ENCODE measurements at places on chromosomes 4 and X. TPM values are rescaled to one million over a fixed set of nuclear protein-coding genes. Genes with fewer than 3 reads are reported as not detected.

ANKRD50 gene
- 68.9 TPM for total RNA-seq

GRCh38 chrX:55778322-55778721, 60.8 kb downstream of the RRAGB start:
- DNase-seq, result no peak

TRIM75 gene
- total RNA-seq, result not detected

DNA sequence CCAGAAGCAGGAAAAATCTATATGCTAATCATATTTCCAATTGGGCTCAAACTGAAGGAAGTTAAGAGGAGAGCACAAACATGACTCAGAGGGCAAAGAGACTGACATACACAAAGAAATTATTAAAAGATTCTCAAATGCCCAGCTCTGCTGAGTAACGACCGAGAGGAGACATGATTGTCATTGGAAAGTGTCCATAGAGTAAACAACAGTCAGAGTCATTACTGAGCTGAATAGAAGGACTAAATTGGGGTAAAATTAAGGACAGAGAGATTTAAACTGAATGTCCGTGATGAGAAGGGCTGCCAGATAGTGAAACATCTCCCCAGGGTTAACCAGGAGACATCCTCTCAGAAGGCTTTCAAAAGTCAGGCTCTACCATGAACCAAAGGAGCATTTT, 111.2 kb upstream of the GALNT7 start:
- DNase-seq, result peak; percentile 55

- DNase-seq, result peak; percentile 68
Observed at GRCh38 chr4:139278912-139279759, 889 bp downstream of the MGARP start.

TLR10 gene
- total RNA-seq, result not detected

CLNK gene
- total RNA-seq, result not detected

DNA sequence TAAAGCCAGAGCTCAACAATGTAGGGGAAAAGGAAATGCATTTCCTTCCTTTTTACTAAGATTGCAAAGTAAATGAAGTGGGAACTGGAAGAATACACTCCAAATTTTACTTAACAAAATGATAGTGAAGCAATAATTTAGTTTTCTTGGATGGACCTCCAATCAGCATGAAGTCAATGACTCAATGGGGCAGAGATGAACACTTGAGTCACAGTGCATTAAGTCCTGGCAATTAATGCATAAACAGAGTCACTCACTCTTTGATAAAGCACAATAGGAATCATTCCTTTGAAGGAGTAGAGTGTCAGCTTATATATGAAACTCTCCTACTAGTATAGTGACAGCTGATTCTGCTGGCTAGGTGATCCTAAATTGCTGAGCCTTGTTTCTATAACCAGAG, 66.7 kb upstream of the FRAS1 start:
- DNase-seq, result no peak

- no peak for DNase-seq
Observed at GRCh38 chr4:83223781-83224180, 60.8 kb downstream of the COQ2 start.

SULT1E1 gene
- total RNA-seq, result 34.5 TPM

DNA sequence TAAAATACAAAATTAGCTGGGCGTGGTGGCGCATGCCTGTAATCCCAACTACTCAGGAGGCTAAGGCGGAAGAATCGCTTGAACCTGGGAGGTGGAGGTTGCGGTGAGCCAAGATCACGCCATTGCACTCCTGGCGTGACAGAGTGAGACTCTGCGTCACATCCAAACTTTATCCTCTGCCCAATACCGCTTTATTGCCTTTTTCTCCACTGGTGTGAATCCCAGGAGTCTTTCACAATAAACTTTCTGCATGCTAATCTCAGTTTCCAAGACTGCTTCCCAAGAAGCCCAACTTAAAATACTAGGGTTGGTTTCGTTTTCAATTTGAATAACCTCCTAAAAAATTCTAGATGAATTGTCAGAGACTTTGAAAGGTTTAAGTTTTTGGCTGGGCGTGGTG, 27.2 kb upstream of the DHX15 start:
- DNase-seq, result no peak

DGKK gene
- total RNA-seq, result not detected

DNA sequence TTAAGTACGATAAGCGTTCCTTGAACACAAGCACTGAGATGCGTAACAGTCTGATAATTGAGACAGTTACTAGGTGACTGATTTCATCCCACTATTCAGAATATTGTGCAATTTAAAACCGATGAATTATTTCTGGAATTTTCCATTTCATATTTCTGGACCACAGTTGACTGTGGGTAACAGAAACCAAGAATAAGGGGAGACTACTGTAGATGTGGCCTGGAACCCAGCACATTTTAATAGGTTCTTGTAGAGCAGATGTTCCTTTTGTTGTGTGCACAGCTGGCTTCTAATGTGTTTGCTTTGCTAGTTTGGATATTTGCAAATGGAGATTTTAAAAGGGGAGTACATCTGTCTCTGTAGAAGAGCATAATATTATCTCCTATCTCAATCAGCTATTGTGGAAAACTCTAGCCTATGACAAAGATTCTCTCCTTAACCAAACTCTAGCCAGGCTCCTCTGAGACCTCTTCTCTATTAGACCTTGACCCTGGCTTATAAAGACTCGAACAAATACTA, 16.4 kb downstream of the NAAA start:
- DNase-seq, result no peak

DNA sequence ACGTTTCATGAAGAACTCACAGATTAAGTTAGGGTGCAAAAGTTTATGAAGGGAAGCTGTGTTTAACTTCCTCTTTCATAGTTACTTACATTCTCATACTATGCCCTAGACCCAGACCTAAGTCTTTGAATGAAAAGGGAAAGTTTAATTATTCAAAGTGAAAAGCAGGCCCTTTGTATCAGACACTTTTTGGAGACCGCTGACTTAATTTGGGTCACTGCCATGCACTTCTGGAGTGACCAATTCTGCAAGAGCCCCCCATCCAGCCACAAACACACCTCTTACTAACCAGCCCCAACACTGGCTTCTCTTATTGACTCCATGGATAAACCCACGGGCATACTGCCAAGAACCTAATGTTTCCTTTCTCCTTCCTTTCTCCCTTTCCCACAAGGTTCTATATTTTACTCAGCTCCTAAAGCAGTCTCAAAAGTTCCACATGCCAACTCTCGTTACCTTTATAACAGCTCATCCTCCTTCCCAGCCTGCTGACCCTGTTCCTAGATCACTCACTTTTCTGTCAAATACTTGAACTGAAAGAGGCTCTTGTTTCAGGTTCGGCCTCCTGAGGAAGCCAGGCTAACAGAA, 34.5 kb downstream of the ABCE1 start:
- DNase-seq, result peak; percentile 91

BMX gene
- total RNA-seq, result 86.0 TPM

GRCh38 chr4:109321232-109321631, 18.8 kb upstream of the COL25A1 start:
- DNase-seq, result no peak

GRCh38 chr4:6857009-6857882, 52.4 kb upstream of the TBC1D14 start:
- DNase-seq, result no peak

- DNase-seq, result no peak
Observed at GRCh38 chr4:188552741-188553275, 413.6 kb downstream of the TRIML1 start.

DNA sequence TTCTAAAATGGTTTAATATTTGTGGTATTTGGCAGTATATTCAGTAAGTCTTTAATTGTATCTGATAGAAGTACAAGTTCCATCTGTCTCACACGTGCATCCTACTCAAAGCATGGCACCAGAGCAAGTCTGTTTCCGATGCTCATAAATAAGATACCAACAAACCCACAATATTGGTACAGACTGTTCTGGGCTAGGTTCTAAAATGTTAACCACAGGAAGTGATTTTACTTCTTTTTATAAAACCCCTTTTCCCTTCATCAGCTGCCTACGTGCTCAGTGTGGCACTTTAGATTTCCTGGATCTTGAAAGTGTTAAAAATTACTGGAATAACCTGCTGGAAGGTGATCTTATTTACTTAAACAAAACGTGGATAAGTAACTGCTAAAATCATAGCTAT, 165.1 kb downstream of the CFAP299 start:
- DNase-seq, result no peak

PPP2R2C gene
- 0.09 TPM for total RNA-seq

DNA sequence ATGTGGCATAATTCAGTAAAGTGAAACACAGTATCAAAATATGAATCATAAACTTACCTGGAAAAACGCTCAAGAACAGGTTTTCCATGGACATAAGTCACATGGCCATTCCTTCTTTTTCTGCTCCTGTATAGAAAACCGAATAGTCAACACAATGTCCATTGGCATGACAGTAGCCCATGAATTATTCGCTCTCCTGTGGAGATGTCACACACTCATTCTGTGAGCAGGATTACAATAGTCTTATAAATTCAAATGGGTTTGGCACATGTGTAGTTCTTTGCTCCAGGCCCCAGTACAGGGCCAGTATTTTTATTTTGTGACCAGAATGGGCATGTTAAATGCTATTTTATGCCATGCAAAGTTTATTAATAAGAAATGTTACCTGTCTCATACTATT, 15.1 kb upstream of the CXCL13 start:
- DNase-seq, result no peak

AFM gene
- total RNA-seq, result not detected

GRCh38 chr4:135966936-135967335, 1565.4 kb downstream of the PCDH18 start:
- no peak for DNase-seq

GRCh38 chrX:153882086-153882498, 3.9 kb downstream of the L1CAM start:
- no peak for DNase-seq

DNA sequence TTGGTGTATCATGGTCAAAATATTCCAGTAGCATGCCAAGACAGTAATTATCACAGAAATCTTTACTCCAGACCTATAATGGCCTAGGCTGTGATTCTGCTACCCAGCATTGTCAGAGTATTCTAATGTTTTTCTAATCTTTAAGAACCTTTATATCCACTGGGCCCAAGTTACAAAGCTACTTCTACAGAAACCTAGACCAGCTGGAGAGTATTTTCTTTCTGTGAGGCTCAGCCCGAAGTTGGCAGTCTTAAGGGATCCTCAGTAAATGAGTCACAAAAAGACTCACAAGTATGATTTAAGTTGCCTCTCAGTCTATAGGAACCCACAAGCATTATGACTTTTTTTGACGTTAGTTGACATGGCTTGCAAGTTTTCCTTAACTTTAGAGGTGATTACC, 638.5 kb upstream of the FAM241A start:
- DNase-seq, result no peak

DNA sequence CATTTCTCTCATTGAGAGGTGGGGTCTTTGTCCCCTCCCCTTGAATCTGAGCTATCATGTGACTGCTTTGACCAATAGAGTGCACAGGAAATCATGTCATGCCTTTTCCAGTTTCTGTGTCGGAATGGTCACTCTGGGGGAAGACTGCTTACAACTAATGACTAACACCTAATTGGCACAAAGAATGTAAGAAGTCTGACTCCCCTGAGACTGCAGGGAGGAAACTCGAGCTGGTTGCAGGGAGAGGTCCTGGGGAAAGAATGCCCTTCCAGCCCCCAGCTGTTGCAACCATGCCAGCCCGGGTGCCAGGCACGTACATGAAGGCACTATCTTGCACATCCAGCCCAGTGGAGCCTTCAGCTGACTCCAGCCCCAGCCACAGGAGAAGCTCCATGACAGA, 254.2 kb downstream of the DHX15 start:
- DNase-seq, result no peak

FAM47E gene
- total RNA-seq, result 0.11 TPM
